Anterior cingulate cortex (tissue), 58 donors: ENCODE measurements at places on chromosomes 16 and 17.
A peak's percentile ranks its signal among the peaks of the same experiment; 100 is the strongest.

GRCh38 chr17:74445158-74445557 is 13.3 kb downstream of the GPRC5C start:
- no peak for DNase-seq

DNA sequence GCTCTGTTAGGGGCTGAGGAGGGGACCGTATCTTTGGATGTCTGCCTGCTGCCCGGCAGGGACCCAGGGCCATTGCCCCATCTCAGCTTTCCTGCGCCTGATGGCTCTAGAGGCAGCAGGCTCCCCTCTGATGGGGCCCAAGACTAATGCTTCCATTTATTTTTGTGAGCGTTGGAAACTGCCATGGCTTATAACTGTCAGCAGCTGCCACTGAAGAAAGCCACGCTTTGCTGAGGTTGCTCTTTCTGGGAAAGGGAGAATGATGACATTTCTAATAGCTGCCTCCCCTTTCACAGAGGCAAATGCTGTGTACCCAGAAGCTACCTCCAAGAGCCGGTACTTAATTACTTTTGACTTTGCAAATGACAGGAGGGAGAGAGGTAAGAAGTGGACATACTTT is 103.8 kb downstream of the HAPSTR1 start:
- DNase-seq, result no peak

DNA sequence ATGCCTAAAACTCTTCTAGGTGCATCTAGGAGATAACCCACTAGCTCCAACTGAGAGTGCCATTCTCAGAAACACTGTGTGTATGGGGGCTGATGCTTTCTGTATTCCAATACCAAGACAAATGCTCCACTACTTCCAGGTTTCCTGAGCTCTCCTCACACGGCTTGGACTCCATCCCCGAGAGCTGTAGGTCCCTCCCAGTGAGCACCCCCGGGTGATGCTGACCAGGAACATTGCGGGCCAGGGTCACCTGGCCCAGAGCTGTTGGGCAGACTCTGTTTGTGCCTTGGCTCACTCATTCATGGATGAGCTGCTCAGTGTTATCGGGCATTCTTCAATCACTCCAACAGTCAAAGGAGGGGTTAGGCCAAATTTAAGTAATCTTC is 7.0 kb downstream of the CUEDC1 start:
- DNase-seq, result no peak

DNA sequence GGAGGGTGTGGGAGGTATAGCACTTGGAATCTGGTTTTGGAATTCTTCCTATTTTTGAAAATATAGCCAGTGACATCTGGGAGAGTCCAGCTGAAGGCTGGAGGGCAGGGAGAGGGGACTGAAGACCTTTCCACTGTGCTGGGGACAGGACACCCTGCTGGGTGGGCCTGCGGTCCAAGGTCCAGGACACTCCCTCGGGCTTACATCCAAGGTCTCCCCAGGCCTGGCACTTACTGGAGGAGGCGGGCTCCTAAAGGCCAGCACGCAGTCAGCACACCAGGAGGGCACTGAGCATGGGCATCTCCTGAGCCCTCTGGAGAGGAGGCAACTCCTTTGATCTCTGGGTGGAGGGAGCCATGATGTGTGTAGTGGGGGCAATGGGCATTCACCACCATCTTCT is 35.5 kb upstream of the ETV4 start:
- no peak for DNase-seq

GRCh38 chr16:78310990-78311561 is 211.6 kb downstream of the WWOX start:
- DNase-seq, result no peak

DNA sequence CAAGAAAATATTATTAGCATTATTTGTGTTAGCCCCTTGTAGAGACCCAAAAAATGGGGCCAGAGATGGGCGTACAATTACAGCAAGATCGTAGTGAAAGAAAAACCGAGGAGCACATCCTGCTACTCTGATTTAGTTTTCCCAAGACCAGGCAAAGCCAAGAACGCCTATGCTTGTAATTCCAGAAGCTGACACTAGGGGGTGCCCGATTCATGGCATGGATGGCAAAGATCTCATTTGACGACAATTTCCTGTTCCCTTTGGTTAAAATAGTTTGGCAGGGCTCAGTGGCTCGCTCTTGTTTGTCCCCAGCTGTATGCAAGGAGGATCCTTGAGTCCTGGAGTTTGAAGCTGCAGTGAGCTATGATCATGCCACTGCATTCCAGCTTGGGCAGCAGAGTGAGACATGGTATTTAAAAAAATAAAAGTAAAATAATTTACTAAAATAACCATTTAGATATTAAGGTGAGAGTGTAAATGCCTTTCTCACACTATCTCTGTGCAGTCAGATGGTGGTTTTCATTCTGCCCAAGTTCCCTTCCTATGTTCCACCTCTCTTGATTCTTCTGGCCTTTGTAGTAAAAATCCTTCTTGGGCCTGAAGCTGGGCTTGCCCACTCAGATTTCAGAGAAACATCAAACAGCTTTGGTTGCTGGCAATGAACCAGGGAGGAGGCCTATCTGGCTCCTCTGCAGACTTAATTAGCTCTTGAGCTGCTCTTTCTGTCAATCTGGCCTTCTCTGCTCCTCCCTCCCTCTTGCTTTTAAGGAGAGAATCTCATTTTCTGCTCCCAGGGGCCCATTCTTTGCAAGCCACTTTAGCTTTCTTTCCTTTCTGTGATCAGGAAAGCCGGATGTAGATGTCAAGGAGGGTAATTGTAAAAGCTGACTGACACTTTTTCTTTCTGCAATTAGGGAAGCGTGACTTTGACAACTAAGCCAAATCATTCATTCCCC is 31.2 kb downstream of the TMEM238L start:
- DNase-seq, result no peak

- no peak for DNase-seq
Measured at GRCh38 chr17:58513267-58513964, 1.0 kb downstream of the MTMR4 start.

DNA sequence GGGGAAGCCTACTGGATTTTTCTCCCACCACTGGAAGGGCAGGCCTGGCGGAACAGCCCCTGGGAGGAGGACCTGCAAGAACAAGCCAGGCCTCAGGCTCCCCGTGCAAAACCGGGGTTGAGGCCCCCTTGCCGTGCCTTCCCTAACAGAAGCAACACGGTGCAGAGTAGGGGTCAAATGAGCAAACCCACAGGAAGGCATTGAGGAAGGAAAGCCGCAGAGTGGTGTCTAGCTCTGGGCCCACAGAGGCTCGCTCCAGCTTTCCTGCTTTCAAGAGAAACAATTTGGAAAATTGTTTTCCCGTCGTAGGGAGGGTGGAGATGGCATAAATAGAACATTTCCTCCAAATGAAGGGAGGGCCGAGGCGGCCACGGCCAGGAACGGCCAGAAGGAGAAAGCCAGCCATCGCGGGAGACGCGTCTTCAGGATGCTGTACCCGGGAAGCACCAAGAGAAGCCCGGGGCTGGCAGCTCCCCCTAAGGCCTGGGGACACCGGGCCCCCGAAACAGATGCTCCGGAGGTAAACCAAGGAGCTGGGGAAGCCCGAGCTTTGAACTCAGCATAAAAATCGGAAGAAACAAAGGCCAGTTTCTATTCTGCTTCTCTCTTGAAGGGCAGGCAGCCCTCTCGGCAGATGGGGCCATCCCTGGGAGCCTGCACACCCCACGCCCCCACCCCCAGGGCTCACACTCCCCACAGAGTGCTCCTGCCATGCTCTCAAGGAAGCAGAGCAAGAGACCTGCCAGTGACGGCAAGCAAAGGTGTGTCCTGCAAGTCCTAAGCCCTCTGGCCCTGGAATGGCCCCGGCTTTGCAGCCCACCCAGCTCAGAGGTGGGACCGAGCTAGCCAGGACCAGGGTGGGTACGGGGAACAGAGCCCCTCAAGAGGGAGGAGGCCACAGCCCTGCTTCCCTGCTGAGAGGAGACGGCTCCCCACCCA is 92.0 kb downstream of the RBFOX3 start:
- no peak for DNase-seq

DNA sequence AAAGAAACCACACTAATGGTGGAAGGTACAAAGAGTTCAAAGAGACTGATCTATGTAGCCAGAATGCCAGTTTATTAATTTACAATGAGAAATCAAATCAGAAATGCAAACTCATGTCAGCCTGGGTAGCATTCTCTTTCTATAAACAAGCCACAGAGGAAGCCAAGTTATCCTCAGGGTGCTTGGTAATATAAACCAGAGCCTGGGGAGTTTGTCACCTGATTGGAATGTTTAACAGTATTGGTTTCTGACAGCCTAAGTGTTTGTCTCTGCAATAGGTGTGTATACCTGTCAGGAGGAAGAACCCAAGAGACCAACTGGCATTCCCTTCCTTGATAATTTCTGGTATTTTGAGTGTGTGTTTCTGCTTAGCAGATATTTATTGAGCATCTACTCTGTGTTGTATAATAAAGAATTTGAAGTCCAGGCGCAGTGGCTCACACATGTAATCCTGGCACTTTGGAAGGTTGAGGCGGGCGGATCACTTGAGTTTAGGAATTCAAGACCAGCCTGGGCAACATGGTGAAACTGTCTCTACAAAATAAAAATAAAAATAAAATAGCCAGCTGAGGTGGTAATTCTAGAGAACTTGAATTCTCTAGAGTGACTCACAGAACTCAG is 3.1 kb upstream of the C17orf58 start:
- no peak for DNase-seq

GRCh38 chr17:10870336-10871050 is 32.6 kb upstream of the PIRT start:
- DNase-seq, result no peak

DNA sequence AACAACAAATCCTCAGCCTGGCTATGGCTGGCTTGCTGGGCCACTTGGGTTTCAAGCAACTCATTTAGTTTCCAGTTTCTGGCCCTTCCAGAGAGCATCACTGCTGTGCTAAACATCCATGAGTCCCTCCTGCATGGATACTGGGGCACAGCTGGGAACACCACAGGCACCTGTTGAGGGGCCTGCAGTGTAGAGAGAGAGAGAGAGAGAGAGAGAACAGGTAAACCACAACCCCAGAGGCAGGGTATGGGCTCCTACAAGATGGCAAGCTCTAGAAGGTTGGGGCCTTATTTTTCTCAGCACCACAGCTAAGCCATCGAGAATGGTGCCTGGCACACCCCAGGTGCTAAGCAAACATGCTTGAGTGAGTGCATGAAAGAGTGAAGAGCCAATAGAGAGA is 120.3 kb downstream of the RBFOX3 start:
- no peak for DNase-seq

GRCh38 chr16:9612267-9612666 is 520.8 kb downstream of the HAPSTR1 start:
- no peak for DNase-seq

DNA sequence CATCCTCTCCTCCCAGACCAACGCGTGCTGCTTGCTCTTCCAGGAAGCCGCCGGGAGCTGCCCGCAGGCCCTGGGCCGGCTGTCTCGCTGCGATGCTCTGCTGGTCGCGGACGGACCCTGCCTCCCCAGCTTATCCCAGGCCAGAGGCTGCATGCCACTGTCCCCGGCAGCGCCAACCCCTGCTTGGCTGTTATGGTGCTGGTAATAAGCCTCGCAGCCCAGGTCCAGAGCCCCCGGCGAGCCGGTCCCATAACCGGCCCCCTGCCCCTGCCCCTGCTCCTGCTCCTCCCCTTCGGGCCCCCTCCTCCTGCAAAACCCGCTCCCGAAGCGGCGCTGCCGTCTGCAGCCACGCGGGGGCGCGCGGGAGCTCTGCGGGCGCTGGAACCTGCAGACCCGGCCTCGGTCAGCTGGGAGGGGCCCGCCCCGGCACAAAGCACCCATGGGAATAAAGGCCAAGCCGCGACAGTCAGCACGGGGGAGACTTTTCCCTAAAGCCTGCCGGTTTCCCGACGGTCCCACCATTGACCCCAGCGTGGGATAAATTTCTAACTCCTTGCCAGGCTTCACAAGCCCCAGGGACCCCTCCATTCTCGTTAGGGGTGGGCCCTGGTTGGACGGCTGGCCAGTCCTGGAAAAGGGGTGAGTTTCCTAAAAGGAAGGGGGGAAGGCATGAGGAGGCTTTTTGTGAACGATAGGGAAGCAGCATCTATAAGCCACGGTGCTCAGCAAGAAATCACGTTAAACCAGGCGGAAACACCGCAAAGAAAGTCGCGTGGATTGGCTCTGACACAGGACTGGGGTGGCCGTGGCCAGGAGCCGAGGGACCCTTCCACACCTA is 11.2 kb downstream of the ENPP7 start:
- peak; percentile 67 for DNase-seq

DNA sequence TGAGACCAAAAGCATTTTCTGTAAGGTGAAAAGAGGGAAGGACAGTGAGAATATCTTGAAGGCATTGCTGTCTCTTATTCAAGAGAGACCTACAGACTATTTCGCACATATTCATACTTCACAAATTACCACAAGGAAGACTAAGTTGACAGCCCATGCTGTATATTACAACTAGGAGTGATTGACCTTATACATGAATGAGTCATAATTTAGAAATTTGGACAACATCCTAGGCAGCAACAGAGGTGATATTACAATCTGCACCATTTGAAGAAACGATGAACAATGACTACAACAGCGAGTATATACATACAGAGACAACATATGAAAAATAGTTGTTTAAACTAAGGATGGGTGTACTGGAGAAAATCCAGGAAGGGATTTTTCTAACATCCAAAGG is 971.7 kb downstream of the CDH11 start:
- DNase-seq, result no peak
